ENCODE measurements at places on chromosomes 5 and 9. TPM values are rescaled to one million over a fixed set of nuclear protein-coding genes. Genes with fewer than 3 reads are reported as not detected.

GRCh38 chr5:172832383-172833315, 1.4 kb upstream of the ERGIC1 start:
- peak overlapping the region; percentile 88 for H3K27ac ChIP-seq
- H3K27me3 ChIP-seq = no peaks in the 10 kb centered on the region
- DNase-seq = no peak
- peak overlapping the region; percentile 87 for H3K4me3 ChIP-seq
- peaks cover 2% of the 10 kb centered on the region for H3K36me3 ChIP-seq
- peaks cover 39% of the 10 kb centered on the region for H3K4me1 ChIP-seq

DNA sequence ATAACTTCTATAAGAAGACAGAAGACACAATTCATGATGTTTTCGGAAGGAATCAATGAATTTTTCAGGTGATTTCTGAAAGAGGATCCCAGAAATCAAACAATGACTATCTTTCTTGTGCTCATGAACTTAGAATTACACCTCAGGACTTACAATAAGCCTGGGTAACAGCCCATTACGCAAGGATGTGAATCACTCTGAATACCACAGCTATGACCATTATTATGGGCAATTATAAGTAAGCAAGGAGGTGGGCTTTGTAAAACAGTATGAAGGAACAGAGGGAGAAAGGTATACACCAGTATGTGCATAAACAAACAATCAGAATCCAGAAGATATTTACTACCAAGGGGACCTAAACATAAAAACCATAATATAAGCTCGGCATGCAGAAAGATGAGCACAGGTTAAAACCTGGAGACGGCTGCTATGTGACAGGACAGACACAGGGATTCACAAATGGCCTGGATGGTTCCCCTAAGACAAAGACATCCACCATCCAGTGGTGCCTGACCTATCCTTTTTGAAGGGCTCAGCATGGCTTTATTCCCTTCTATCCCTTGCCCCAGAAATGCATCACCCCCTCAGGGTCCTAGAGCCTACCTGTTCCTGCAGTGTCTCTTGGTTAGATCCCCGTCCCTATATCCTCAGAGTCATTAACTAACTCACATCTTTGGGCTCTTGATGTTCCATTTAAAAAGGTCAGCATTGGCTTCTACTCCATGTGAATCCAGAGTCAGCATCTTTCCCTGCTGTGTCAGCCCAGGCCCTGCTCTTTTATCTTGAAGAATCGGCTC, 21.8 kb upstream of the PPP2CA start:
- H3K4me3 ChIP-seq = no peak overlapping the region
- no peaks in the 10 kb centered on the region for H3K36me3 ChIP-seq
- H3K27ac ChIP-seq = no peak overlapping the region
- no peak for DNase-seq
- peaks cover under 1% of the 10 kb centered on the region for H3K27me3 ChIP-seq

GRCh38 chr5:65927503-65928321, 1.3 kb downstream of the ERBIN start:
- H3K27ac ChIP-seq = peak overlapping the region; percentile 97
- DNase-seq = no peak
- peak overlapping the region; percentile 90 for H3K4me3 ChIP-seq
- peaks cover 54% of the 10 kb centered on the region for H3K4me1 ChIP-seq
- H3K27me3 ChIP-seq = no peaks in the 10 kb centered on the region

UGT3A2 gene
- not detected for total RNA-seq

CDC26 gene
- 30.4 TPM for total RNA-seq
